Activated B cell treated with CpG ODN at 0.5 μM for 24 hours (primary cell): ENCODE measurements at places on chromosomes 4 and X. TPM values are rescaled to one million over a fixed set of nuclear protein-coding genes. Genes with fewer than 3 reads are reported as not detected.

The SPIN2A gene
- total RNA-seq = 1.2 and 1.6 TPM in 2 replicates

DNA sequence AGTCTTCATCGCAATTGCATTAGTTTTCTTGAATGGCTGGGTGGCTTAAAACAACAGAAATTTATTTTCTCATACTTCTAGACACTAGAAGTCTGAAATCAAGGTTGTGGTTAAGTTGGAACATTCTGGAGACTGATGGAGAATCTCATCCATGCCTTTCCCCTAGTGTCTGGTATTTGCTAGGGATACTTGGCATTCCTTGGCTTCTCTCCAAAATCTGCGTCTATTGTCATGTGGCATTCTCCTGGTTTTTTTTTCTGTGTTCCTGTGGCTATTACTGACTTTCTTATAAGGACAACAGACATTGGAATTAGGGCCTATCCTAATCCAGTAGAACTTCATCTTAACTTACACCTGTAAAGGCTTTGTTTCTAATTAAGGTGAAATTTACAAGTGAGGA lies 272.8 kb upstream of the EPHA5 start:
- DNase-seq = no peak
- H3K36me3 ChIP-seq = no peaks in the 10 kb centered on the region
- no peak overlapping the region for H3K27ac ChIP-seq
- no peaks in the 10 kb centered on the region for H3K4me1 ChIP-seq

GRCh38 chr4:106615961-106616360 lies 247.4 kb upstream of the GIMD1 start:
- no peaks in the 10 kb centered on the region for H3K27me3 ChIP-seq
- DNase-seq = no peak
- no peaks in the 10 kb centered on the region for H3K36me3 ChIP-seq
- no peak overlapping the region for H3K4me3 ChIP-seq
- no peaks in the 10 kb centered on the region for H3K4me1 ChIP-seq

- no peaks in the 10 kb centered on the region for H3K27me3 ChIP-seq
- no peak overlapping the region for H3K27ac ChIP-seq
- no peak for DNase-seq
- H3K4me1 ChIP-seq = no peaks in the 10 kb centered on the region
Observed at GRCh38 chr4:1807332-1807777, 14.3 kb downstream of the FGFR3 start.
